ENCODE measurements at places on chromosomes 7 and 10.

DNA sequence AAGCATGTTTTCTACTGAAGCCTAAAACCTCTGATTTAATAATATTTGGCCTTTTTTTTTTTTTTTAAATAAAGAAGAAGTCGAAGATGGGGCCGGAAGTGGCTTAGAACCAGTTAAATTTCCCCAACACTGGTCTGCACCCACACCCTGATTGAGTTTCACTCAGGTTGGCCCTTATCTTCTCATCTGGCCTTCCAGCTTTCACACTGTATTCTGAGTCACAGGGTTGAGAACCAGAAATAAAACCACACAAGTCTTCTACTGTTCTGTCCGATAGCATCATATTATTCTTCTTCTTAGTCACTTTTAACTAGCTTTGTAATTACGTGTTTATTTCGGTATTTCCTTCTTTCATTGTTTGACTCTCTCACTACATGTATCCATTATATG lies 9.9 kb downstream of the ZNF365 start:
- DNase-seq, result no peak

DNA sequence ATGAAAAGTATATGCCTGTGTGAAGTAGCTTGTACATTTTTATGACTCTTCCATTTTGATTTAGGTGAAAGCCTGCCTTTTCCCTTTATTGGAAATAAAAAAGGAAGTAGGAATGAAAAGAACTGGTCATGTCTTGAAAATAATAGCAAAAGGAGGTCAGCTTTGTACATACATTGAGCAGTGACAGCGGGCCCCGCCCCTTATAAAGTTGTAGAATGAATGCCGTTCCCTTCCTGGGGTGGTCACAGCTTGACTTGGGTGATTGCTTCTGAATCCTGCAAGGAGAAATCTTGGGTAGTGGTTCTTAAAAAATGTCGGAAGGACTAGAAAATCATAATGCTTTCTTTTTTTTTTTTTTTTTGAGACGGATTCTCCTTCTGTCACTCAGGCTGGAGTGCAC lies 31.7 kb downstream of the CAMK1D start:
- no peak for DNase-seq

GRCh38 chr10:84212014-84212413 lies 13.3 kb downstream of the LRIT2 start:
- DNase-seq, result no peak

DNA sequence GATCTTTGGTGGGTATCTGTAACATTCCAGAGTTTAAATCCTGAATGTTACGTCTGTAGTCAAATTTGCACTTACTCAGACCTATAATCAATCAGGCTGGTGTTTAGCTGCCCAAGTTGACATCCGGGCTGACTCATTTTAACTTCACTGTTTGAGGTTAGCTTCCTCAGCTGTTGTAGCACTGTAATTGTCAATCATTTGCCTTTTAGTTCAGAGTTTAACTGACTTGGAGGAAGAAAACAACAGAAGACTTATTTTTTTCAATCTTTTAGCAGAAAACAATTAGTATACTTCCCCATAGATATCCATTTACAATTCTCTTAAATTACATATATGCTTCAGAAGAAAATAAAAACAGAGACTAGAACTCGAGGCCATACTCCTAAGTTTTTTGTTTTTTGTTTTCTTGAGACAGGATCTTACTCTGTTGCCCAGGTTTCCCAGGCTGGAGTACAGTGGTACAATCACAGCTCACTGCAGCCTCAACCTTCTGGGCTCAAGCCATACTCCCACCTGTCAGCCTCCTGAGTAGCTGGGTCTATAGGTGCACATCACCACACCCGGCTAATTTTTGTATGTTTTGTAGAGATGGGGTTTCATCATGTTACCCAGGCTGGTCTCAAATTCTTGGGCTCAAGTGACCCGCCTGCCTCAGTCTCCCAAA lies 38.5 kb upstream of the LRRC17 start:
- no peak for DNase-seq

DNA sequence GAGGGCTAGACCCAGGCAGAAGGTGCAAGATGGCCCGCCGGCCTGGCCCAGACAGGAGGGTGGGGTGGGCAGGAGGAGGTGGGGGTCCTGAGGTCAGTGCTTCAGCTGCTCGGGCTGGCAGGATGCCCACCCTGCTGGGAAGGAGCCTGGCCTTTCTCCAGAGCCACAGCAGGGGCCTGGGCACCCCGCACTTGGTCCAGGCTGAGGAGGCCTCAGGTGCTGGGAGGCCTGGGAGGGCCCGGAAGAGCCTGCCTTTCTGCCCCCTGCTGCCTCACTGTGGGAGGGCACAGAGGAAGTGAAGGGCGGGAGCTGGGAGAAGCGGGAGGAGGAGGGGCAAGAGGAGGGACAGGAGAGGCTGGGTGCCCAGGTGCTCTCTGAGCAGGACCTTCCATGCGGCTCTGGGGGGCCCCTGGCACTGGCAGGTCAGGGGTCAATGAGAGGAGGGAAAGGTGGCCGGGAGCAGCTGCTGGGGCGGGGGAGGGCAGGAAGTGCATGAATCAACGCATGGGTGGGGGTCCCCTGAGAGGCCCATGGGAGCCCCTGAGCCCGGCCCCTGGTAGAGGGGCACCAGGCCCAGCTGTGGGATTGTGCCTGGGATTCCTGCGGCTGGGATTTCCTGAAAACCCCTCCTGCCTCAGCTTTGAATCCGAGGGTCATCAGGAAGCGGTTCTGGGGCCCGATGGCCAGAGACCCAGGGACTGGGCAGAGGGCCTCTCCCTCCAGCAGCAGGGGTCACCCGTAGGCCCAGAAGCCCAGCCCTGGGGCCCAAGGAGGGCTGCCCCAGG lies 49.9 kb downstream of the PWWP2B start:
- no peak for DNase-seq

GRCh38 chr7:80584778-80585177 lies 53.7 kb upstream of the CD36 start:
- DNase-seq, result no peak

GRCh38 chr7:42617806-42618457 lies 293.9 kb downstream of the C7orf25 start:
- no peak for DNase-seq

DNA sequence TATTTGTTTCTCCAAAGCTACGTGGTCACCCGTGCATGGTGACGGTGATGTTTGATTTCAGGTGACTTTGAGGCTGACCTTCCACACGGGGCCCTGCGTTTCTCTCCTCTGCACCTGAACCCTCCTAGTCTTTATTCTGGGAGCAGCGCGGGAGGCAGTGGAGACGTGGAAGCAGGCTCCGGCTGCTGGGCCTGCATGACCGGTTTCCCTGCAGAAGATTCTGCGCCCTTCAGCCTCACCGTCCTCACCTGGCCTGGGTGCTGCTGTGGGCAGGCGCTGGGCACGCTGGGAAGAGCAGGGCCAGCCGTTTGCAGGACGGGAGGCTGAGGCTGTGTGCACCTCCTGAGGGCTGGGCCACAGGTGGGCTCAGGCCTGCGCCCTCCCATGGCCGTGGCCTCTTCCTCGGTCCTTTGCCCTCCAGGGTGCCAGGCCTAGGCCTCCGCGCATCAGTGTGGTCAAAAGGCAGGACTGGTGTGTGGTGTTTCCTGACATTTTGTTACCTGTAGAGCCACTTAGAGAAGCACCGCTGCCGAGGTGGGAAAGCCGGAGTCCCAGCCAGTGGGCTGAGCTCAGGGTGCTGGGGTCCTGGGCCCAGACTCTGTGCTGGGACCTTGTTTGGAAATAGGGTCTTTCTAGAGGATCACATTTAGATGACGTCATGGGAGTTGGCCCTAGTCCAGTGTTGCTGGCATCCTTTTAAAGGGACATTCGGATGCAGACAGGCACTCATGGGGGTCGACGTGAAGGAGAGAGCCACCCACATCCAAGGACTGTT lies 478.3 kb downstream of the DNAJB6 start:
- DNase-seq, result no peak

GRCh38 chr10:77160679-77161078 lies 476.9 kb downstream of the KCNMA1 start:
- no peak for DNase-seq

- DNase-seq, result peak; percentile 92
These were observed at the start of gene ASL for GRCh38 chr7:66075590-66076461. Gene ASL, plus strand, starts transcription at chr7:66075819. Its CDS starts 263 bp downstream, at chr7:66076082.

DNA sequence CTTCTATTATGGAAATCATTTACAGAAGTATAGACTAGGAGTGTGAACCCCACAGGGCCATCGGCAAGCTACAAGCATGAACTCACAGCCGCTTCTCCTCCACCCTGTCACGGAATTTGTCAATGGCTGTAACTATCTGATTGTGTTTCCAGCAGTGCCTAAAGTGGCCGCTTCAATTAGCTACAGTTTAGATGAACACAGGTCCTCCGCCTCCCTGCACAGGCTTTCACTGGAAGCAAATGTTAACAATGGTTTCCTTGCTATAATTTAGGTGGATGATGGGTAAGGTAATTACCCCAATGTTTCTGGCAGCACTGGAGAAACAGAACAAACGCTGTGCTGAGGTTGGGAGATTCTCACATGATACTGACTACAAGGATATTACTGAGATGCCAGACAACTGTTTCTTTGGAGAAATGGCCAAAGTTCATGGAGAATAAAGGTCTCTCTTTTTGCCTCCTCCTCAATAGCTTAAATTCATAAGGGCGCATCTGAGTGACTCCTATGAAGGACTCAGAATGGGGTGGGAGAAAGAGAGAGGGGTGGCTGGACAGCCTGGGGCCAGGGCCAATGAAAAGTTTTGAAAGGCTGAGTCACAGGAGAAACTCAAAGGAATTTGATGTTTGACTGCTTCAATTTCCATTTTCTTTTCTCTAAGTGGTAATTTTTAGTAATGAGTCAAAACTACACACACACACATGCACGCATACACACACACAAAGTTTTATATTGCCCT lies 78.9 kb downstream of the SVIL start:
- no peak for DNase-seq

GRCh38 chr7:121510302-121510701 lies 114.2 kb upstream of the FAM3C start:
- no peak for DNase-seq

GRCh38 chr10:104391969-104392296 lies 38.3 kb downstream of the CFAP58 start:
- no peak for DNase-seq

DNA sequence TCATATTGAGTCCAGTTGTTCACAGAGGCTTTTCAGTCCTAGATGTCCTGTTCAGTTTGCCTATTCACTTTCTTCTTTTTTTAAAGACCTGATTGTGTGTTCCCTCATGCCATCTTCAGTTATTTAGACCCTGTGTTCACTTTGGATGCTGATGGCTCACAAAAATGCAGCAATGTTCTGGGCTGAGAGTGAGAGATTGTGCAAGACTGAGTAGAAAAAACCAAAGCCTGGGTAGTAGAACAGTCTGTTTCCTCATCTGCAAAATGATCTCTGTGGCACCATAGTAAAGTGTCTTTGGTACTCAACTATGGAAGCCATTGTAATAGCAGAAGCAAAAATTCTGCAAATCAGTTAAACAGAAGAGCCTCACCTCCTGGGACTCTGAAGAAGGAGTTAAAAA lies 43.2 kb downstream of the AKR1B1 start:
- DNase-seq, result no peak

GRCh38 chr7:93245525-93246432 lies 13.6 kb downstream of the VPS50 start:
- DNase-seq, result peak; percentile 73

GRCh38 chr7:157009170-157009777 lies 1.2 kb downstream of the MNX1 start:
- DNase-seq, result no peak

DNA sequence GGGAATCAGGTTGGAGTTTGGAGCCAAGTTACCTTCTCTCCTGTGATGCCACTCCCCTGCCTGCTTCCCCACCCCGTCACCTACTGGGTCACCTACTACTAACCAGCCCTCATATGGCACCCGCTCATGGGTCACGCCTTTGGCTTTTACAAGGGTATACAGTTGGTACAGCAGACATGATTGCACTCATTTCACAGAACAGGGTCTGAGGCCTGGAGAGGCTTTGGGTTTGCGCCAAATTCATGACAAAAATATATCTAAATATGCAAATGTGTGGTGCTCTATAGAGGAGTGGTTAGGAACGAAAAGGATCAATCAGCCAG lies 10.7 kb downstream of the CRYGN start:
- DNase-seq, result peak; percentile 61

All from brain (organoid and tissue), 16 donors.